Suppressor macrophage treated with lipopolysaccharide for 1 hour (primary cell): ENCODE measurements at places on chromosomes 12 and 14.

GRCh38 chr14:30369502-30370180, 189.3 kb upstream of the G2E3 start:
- peak; percentile 52 for DNase-seq

DNA sequence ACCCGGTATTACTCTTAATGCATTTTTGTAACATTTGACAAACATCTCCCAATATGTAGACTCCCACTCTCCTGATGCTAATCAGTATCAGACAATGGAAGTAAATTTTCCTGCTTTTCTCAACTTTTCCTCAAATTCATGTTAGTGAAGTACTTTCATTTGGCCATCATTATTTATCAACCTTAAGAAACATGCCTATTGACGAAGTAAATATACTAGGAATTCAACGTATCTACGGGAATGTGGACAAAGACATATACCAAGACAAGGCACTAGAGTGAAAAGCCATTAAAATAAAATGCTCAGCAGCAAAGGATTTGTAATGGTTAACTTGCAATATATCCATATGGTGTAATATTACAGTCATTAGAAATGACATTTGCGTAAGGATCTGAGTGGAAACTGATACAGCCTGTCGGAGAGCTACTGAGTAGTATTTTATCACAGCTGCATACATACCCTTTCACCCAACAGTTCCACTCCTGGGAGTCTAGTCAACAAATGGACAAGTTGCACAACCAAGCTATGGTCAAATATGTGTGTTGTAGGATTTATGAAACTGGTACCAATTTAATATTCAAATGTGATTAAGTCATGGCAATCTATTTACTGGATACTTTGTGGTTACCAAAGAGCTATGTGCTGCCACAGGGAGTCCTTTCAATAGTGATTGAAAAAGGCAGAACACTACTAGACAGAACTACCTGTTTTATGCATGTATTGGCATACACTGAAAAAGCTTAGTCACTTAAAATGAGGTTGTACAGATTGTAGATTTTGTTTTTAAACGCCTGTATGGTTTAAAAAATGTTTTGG, 26.5 kb downstream of the NUDT4 start:
- no peak for DNase-seq

DNA sequence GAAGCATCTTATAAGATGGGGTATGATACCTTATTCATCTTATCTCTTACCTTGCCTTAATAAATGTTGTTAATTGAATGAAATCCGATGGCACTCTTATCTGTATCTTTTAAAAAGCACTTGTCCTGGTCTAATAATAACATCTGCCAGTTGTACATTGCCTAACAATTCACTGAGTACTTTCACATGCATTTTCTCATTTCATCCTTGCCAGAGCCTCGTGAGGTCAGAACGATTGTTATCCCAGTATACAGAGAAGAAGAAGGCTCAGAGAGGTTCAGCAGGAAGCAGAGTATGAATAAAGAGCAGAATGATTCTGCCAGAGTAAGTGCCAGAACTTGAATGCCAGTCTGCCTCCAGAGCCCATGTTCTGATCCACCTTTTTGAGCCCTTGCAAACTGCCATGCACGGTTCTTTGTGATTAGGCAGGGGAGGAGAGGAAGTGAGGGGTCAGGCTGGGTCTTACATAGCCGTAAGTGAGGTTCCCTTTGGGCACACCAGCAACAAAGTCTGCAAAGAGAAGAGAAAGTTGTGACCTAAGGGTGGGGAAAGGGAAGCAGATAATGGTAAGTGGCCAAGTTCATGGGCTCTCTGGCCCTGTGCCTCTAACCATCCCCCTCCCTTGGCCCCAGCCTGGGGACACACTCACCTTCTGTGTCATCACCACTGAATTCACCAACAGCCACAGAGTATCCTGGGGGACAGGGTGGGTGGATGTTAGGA, 11.7 kb downstream of the ITGA5 start:
- DNase-seq: no peak

- DNase-seq: no peak
Observed at GRCh38 chr12:14849661-14850060, 6.3 kb upstream of the ART4 start.

GRCh38 chr12:28574746-28575592, 384.7 kb downstream of the CCDC91 start:
- no peak for DNase-seq

- no peak for DNase-seq
Observed at GRCh38 chr12:80777587-80777986, 60.9 kb downstream of the MYF5 start.

- no peak for DNase-seq
Observed at GRCh38 chr14:50018201-50018932, 98.0 kb downstream of the VCPKMT start.

DNA sequence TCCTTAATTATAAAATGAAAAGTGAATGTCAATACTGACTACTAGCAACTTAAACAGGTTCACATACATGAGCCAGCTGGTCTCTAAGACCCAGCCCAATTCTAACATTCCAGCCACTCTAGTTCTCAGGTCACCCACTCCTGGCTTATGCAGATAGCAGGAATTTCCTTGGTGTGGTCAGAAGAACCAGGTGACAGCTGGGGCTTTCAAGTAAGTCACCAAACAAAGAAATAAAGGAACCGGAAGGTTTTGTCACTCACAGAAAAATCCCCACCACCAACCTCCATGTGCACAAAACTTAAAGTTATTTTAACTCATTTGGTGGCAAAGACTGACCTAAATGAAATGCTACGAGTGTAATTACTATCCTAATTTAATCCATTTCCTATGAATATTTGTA, 129.6 kb upstream of the CDKN3 start:
- DNase-seq: peak; percentile 52

DNA sequence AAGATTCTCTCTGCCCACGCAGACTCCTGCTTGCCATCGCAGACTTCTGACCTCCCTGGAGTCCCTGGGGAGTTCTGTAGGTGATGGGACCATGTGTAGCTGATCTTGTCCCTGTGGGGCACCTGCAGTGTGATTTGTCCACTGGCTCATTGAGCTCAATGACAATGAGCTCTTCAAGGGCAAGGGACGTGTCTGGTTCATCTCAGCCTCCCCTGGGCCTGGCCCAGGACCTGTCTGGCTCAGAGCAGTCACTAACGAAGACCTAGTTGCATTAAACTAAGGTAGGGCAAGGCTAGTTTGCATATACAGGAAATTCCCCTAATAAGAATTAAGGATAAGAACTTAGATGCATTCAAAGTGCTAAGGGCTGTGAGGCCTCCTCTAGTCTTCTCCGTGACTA, 245.5 kb upstream of the NOS1 start:
- DNase-seq: no peak

- peak; percentile 50 for DNase-seq
Observed at GRCh38 chr14:58637040-58637390, 747 bp upstream of the DACT1 start.

DNA sequence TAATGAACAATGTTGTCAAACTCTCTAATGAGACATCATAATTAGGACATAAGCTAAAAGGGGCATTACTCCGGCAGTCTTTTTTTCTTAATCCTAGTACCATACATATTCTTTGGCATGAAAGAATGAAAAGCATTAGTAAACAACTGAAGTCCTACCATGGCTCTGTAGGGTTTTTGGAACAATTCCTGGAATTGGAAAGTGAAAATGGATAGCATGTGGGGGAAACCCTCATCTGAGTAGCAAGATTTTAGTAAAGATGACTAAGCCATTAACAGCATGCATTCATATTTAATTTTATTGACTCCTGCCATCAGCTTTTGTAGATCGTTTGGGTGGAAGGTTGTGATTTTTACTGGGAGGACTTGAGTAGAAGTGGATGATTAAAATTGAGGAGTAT, 216.2 kb upstream of the PDZRN4 start:
- DNase-seq: no peak

DNA sequence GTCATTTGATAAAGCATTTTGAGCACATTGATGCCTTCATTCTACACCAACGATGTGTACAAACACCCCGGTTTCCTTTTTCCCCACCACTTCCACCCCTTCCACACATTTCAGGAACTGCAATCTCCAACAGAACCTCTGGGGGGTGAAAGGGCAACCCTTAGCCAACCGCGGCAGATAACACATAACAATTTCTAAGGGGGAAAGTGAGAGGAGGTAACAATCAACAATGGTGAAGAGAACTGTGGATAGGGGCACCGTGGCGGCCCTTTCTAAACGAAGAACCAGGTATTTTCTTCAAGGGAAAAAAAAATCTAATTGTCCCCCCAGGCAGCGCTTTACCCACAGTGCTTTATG, 1.1 kb downstream of the KITLG start:
- DNase-seq: peak; percentile 67

DNA sequence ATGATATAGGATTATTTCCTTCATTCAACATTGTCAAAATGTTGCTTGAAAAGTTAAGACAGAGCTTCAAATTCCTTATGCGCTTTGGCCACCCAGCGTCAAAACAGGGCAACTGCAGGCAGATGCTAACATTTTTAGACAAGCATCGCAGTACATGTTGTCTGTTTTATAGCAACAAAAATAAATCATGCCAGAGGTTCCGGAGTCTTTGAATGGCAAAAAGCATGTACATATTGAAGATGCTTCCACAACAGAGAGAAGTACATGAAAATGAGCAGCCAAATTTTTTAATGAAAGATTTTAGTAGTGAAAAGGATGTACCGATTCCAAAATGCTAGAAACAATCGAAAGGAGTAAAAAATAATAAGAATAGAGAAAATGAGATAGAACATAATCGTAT, 49.8 kb upstream of the USP15 start:
- peak; percentile 72 for DNase-seq

GRCh38 chr14:77897374-77897773, 97.5 kb downstream of the ADCK1 start:
- no peak for DNase-seq

GRCh38 chr14:100586403-100587085, 673 bp downstream of the BEGAIN start:
- peak; percentile 53 for DNase-seq

DNA sequence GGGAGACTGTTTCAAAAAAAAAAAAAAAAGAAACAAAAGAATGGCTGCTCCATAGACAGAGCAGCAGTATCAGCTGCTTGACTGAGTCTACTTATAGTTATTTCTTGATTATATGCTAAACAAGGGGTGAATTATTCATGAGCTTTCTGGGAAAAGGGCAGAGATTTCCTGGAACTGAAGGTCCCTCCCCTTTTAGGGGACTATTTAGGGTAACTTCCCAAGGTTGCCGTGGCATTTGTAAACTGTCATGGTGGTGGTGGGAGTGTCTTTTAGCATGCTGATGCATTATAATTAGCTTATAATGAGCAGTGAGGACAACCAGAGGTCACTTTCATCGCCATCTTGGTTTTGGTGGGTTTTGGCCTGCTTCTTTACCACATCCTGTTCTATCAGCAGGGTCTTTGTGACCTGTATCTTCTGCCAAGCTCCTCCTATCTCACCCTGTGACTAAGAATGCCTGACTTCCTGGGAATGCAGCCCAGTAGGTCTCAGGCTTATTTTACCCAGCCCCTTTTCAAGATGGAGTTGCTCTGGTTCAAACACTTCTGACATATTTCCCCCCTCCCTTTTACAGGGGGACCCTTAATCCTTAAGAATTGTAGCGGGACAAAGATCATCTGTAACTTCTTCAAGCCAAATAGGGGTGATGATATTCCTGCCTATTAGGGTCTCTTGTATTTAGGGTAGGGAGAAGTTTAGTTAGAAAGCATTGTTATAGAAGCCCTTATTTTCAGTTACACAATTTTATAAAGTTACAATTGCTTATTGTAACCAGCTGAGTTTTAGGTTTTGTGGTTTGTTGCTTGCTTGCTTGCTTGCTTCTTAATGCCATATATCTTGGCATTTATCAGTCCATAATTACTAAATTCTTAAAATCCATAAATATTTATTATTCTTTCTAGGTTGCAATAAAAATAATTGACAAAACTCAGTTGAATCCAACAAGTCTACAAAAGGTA, 42.5 kb downstream of the MARK3 start:
- DNase-seq: peak; percentile 85

DNA sequence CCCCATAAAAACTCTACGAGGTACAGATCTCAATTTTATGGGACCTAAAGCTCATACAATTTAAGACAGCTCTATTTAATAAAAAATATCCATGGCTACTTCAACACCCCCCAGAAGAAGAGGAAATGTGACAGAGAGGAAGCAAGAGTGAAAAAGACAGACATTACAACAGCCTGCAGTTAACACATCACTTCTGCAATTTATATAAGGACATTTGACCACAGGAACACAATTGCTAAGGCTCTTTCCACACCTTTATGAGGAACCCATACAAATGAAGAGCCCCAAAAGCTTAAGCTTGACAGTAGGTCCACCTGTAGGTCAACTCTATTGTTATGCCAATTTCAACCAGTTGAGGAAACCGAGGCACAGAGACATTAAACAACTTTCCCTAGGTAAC, 5.6 kb downstream of the OR10P1 start:
- peak; percentile 77 for DNase-seq
